ENCODE measurements at places on chromosomes 3 and 15.

DNA sequence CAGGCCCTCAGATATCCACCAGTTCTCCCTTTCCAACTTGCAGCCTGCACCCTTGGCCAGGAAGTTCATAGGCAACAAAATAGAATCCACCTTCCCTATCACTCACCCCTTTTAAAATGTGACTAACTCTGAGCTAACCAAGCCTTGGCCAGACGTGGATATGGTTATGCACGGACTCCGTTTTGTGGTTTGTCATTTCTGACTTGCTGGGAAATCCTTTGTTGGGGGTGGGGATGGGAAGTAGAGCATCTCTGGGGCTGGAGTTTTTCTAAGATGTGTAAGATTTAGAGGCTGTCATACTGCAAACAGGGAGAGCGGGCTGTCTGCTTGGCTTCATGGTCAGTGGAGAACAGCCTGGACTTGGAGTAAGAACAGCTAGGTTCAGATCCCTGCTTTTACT is 62.6 kb downstream of the SMAD3 start:
- DNase-seq = peak; percentile 99

DNA sequence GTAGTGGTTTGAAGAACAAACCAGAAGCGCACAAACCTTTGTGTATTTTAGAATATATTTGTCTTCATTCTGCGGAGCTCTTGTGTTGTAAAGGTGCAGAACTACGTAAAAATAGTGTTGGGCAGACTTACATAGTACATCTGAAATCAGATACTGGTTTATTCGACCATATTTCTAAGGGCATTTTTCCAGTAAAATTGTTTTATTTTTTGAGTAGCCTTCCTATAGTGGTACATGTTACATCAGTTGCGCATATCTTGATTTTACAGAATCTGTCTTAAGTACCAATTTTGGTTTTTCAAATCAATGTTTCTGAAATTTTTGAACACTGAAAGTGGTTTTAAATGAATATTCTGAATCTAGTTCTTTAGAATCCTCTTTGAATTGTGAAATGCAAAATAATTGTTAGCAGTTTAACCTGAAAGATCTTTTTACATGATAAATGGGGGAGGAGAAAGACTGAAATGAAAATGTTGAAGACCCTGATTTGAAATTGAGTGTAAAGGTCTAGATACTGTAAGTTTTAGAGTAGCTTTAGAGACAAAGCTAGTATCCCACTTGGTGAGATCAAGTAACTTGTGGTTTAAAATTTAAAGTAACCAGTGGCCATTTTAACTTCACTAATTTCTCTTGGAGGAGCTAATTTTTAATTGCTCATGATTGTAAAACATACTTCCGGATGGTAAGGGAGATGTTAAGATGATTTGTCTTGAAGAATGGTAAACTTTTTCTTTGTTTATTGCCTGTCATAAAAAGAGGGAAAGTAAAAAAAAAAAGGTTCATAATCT is 15.5 kb upstream of the CHD2 start:
- peak; percentile 49 for DNase-seq

DNA sequence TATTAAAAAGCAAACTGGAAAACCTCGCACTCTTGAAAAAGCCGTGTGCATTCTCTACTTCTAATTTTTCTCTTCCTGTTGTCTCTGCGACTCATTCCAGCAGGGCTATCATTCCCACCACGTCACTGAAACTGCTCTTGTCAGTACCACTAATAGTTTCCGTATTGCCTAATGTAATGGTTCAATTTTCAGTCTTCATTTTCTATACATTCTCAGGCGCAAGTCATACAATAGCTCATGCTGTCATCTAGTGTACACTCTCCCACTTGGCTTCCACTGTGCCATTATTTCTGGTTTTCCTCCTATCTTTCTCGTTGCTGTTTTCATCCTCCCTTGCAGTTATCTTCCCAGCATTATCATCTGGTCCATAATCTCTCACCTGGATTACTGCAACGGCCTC is 160.2 kb downstream of the SPATA16 start:
- no peak for DNase-seq

DNA sequence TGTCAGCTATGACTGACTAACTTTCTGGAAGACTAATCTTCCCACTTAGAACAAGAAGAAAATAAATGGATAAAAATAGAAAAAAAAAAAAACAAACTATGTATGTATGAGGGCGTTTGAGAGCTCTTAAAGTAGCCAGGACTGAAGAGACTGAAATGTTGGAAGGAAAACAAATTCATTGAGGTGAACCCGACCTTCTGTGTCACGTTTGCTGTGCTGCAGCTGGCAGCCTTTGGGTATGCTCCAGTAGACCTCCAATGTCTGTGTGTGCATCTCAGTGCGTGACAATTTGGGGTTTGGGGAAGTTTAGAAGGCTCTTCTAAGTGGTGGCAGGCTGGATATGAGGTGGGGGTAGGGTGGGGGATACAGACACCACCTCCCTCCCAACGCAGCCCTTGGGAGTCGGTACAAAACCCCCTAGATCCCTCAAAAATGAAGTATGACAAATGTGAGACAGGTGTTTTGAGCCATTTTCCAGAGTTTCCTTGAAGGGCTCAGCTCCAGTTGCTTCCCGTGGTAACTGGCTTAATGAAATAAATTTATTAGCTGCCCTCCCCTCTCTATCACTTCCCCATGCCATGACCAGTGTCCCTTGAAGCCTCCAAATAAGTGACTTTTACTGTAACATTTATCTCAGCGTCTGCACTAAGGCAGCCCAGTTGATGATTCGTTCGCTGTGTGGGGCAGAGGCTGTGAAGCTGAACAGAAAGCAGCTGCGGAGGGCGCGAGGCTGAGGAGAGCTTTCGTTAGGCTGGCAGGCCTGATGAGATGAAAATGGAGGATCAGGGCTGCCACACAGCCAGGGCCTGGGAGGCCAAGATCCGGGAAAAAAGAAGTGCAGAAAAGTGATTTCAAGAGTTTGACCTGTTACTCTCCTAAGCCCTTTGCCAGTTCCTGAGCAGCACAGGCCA is 34.9 kb upstream of the GABRB3 start:
- no peak for DNase-seq
